ENCODE measurements at places on chromosomes 6 and 20. TPM values are rescaled to one million over a fixed set of nuclear protein-coding genes. Genes with fewer than 3 reads are reported as not detected.

GRCh38 chr6:34315780-34316179 is 67.0 kb upstream of the SMIM29 start:
- peaks cover 7% of the 10 kb centered on the region for H3K4me1 ChIP-seq
- no peaks in the 10 kb centered on the region for H3K27me3 ChIP-seq
- H3K27ac ChIP-seq, result no peak overlapping the region
- H3K36me3 ChIP-seq, result no peaks in the 10 kb centered on the region

GRCh38 chr6:135008072-135008940 is 46.3 kb downstream of the HBS1L start:
- no peak for DNase-seq
- no peak overlapping the region for H3K4me3 ChIP-seq
- H3K27ac ChIP-seq, result no peak overlapping the region
- no peaks in the 10 kb centered on the region for H3K4me1 ChIP-seq

DNA sequence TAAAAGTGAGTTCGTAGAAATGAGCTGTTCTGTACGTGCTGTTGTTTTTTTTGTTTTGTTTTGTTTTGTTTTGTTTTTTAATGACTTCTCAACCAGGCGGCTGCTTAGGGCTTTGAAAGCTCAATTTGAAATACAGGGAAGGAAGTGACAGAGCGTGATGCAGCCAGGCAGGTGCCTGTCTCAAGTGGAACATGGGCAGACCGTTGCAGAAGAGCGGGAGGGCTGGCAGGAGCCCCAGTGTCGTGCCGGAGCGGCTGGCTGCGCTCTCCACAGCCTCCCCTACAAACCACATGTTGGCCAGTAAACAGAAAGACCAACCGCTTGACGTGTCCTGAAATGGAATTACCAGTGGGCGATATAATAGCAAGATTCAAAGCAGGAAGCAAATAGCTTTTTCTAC is 164.9 kb upstream of the RREB1 start:
- no peak overlapping the region for H3K27ac ChIP-seq
- H3K4me3 ChIP-seq, result no peak overlapping the region
- H3K36me3 ChIP-seq, result no peaks in the 10 kb centered on the region
- no peaks in the 10 kb centered on the region for H3K4me1 ChIP-seq
- no peaks in the 10 kb centered on the region for H3K27me3 ChIP-seq

DNA sequence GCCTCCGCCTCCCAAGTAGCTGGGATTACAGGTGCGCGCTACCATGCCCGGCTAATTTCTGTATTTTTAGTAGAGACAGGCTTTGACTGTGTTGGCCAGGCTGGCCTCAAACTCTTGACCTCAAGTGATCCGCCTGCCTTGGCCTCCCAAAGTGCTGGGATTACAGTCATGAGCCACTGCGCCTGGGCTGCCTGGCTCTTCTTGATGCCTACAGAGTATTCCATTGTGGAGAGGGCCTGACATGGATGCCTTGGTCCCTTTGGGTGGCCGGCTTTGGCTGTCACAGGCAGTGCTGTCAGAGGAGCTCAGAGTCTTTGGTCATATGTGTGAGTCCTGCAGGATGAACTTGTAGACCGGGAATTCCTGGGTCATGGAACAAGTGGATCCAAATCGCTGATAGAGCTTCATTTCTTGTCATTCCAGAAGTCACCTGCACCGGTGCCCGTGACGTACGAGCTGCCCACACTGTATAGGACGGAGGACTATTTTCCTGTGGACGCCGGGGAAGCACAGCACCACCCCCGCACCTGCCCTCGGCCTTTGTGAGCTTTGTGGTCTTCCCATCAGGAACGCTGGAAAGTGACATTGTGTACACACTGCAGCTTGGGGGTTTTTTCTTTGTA is 55.1 kb downstream of the ADNP start:
- no peak overlapping the region for H3K4me3 ChIP-seq
- H3K27me3 ChIP-seq, result no peaks in the 10 kb centered on the region
- H3K27ac ChIP-seq, result no peak overlapping the region
- no peaks in the 10 kb centered on the region for H3K4me1 ChIP-seq

The WFDC12 gene
- 1.8 TPM for polyA plus RNA-seq

- no peak overlapping the region for H3K27ac ChIP-seq
- H3K27me3 ChIP-seq, result no peaks in the 10 kb centered on the region
- DNase-seq, result no peak
- H3K4me3 ChIP-seq, result no peak overlapping the region
These were observed 34.8 kb downstream of the PSMG4 start for GRCh38 chr6:3293271-3294155.

DNA sequence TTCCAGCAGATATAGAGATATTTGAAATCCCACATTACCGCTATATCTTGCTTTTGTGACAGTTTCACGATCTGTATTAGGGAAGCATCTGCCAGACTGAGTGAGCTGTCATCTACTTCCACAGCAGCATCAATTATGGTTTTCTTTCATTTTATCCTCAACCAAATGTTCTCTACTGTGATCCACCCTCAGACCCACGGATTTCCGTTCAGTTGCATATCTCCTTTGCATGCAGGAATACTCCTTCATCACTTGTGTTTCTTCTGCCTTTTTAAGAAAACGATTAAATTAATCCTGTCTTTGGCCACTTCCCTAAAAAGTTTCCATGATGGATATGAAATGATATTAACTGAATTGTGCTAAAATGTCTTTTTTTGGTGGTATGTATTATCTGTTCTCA is 262.1 kb upstream of the ADGRB3 start:
- DNase-seq, result no peak
- H3K4me1 ChIP-seq, result no peaks in the 10 kb centered on the region
- H3K36me3 ChIP-seq, result no peaks in the 10 kb centered on the region

The FABP7 gene
- polyA plus RNA-seq, result not detected

The MAN1A1 gene
- 11.3 TPM for polyA plus RNA-seq

- H3K4me3 ChIP-seq, result no peak overlapping the region
- H3K4me1 ChIP-seq, result no peaks in the 10 kb centered on the region
- H3K36me3 ChIP-seq, result no peaks in the 10 kb centered on the region
- no peaks in the 10 kb centered on the region for H3K27me3 ChIP-seq
- DNase-seq, result no peak
- H3K27ac ChIP-seq, result no peak overlapping the region
These were observed 141.2 kb downstream of the FAM83B start for GRCh38 chr6:54987633-54988290.

The CD93 gene
- 0.01 TPM for polyA plus RNA-seq

The MYH7B gene
- 0.01 TPM for polyA plus RNA-seq

The CRISP1 gene
- not detected for polyA plus RNA-seq

GRCh38 chr20:25247956-25248785 is at the start of gene PYGB:
PYGB (plus strand) TSS chr20:25248085; CDS start chr20:25248179, 94 bp downstream.
- H3K36me3 ChIP-seq, result peaks cover 23% of the 10 kb centered on the region
- peak within 1 kb of the TSS; percentile 94 for H3K4me3 ChIP-seq
- peaks cover 46% of the 10 kb centered on the region for H3K4me1 ChIP-seq
- H3K27me3 ChIP-seq, result no peaks in the 10 kb centered on the region
- H3K27ac ChIP-seq, result peak within 1 kb of the TSS; percentile 80

DNA sequence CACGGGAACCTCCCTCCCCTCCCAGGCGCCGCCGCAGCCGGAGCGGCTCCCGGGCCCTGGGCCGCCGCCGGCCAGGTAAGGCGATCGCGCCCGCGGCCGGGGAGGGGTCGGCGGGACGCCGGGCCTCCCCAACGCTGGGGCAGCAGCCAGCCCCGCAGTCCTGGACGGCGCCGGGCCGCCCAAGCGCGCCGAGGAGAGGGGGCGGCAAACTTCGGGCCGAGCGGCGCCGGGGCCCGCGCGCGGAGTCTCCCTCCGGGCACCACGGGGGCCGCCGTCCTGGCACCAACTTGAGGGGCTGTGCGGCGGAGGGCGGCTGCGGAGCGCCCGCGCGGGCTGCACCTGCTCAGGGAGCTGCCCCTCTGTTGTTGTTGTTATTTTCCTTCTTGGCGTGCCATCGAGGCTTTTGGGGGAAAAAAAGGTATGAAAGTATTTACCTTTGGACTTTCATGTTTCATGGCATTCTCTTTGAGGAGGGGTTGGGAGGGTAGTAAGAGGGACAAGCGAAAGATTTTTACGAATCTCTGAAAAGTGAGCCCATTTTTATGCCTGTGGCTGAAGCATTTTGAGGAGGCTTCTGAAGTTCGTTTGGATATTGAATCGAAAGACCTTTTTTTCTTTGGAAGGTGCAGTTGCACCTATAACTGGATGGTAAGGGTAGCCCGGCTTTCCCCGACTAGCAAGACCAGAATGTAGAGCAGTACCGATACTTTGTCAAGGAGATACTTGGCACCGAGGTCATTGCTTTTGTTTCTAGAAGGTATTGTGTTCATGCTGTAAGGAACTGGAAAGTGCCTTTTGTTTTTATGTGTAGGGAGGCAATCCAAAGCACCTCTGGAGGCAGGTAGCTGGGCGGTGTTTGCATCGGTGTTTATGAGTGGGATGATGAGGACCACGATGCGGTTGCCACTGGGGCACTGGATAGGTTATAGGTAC is at the start of gene RNF182:
Gene RNF182, plus strand, starts transcription at position 4 of the 933 bp plus-strand sequence. CDS start 52,168 bp downstream, outside the sequence.
- no peak within 1 kb of the TSS for H3K27ac ChIP-seq
- H3K36me3 ChIP-seq, result no peaks in the 10 kb centered on the region
- peaks cover 15% of the 10 kb centered on the region for H3K27me3 ChIP-seq
- H3K4me3 ChIP-seq, result peak within 1 kb of the TSS; percentile 45
- peaks cover 13% of the 10 kb centered on the region for H3K4me1 ChIP-seq

GRCh38 chr6:39339868-39340550 is 17.5 kb upstream of the KCNK16 start:
- H3K27me3 ChIP-seq, result peaks cover 5% of the 10 kb centered on the region
- H3K27ac ChIP-seq, result no peak overlapping the region

DNA sequence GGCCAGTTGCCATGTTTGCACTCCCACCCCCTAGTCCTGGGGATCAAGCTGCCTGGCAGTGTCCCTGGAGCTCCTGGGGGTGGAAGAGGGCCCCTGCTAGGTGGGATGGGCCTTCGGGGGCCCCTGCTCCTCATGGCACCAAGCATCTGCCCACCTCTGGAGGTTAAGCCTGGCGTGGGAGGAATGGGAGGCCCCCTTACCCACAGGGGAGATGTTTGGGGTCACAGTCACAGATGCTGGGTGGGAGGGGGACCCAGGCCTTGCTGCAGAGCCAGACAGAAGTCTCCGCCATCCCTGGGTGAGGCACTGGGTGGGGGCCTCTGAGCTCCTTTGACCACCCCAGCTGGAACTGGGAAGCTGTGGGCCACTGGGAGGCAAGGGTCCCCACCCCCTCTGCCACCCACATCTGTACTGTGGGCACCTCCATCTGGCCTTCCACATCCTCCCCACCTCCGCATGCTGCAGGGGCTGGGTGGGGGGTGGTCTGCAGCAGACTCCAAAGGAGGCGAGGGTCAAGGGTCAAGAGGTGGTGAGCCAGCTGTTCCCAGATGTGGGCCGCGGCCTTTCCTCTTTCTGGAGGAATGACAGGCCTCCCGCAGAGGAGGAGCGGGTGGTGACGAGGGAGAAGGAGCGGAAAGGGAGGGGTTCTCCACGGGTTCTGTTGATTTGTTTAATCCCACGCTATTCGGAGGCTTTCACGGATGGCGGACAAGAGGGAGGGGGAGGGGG is 41.5 kb downstream of the YTHDF1 start:
- no peak overlapping the region for H3K27ac ChIP-seq
- peaks cover 2% of the 10 kb centered on the region for H3K4me1 ChIP-seq
- H3K4me3 ChIP-seq, result no peak overlapping the region
- H3K27me3 ChIP-seq, result peaks cover 85% of the 10 kb centered on the region

DNA sequence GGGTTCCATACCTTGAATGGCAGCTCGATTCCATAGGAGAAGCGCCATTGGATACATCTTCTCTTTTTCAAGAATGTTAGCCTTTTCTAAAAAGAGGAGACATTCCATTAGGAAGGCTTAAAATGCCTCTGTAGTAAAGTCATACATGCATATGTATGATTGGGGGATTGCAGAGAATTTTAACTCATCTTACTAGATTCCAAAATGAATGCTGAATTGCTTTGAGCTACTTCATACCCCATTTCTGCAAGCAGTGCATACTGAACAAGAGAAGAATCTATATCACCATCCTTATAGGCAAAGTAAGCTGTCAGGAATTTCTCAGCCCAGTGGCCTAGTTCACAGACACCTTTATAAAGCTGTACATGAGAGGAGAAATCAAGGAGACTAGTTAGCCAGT is 80.3 kb downstream of the NDUFAF5 start:
- H3K27me3 ChIP-seq, result no peaks in the 10 kb centered on the region
- H3K27ac ChIP-seq, result no peak overlapping the region
- H3K4me3 ChIP-seq, result no peak overlapping the region
- H3K4me1 ChIP-seq, result no peaks in the 10 kb centered on the region
- no peak for DNase-seq

The RSPO3 gene
- polyA plus RNA-seq, result not detected

DNA sequence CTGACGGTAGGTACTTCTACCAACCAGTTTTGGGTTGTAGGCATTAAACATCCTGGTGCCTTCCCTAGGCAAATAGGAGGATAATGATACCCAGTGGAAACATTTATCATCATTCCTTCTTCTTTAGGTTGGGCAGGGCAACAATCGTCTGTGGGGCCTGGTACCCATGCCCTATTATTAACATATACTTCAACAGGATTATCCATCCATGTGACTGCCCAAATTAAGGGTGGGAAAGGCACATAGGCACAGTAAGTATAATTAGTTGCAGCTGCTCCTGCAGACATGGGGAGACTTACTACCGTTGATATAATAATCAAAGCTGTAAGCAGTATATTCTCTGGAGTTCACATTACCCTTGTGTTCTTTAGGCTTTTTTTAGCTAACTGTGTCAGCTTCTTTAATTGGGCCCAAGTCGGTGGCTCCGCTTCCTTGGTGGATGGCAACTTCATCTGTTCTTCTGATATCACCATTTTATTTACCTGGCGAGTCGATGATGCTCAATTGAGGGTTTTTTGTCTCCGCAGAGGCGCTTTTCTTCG is 16.8 kb downstream of the RPL7L1 start:
- no peak overlapping the region for H3K27ac ChIP-seq
- DNase-seq, result no peak
- no peaks in the 10 kb centered on the region for H3K36me3 ChIP-seq

DNA sequence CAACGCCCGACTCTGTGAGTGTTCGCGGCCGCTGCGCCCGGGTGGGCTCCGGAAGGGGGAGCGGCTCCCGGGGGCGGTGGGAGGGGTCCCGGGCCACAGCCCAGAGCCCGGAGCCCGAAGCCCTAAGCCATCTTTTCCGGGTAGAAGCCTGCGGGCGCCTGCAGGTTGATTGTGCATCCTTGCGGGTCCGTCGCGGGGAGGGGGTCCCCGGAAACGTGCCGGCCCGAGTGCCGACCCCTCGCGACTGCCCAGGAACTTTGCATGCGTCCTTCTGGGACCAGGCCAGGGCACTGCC is 413 bp downstream of the PTPRA start:
- no peaks in the 10 kb centered on the region for H3K36me3 ChIP-seq
- H3K4me1 ChIP-seq, result peaks cover 24% of the 10 kb centered on the region
- H3K27ac ChIP-seq, result peak overlapping the region; percentile 45
- peak overlapping the region; percentile 96 for H3K4me3 ChIP-seq

GRCh38 chr6:158160932-158161539 is 7.0 kb downstream of the SERAC1 start:
- H3K4me1 ChIP-seq, result no peaks in the 10 kb centered on the region
- H3K36me3 ChIP-seq, result no peaks in the 10 kb centered on the region
- H3K4me3 ChIP-seq, result no peak overlapping the region
- no peaks in the 10 kb centered on the region for H3K27me3 ChIP-seq

The FKBP5 gene
- 48.0 TPM for polyA plus RNA-seq

GRCh38 chr20:19692100-19692499 is 66.0 kb upstream of the RIN2 start:
- no peak overlapping the region for H3K27ac ChIP-seq
- H3K4me3 ChIP-seq, result no peak overlapping the region
- peaks cover 8% of the 10 kb centered on the region for H3K4me1 ChIP-seq
- no peaks in the 10 kb centered on the region for H3K36me3 ChIP-seq

The MEI4 gene
- polyA plus RNA-seq, result 0.01 TPM

- H3K36me3 ChIP-seq, result no peaks in the 10 kb centered on the region
- DNase-seq, result no peak
- no peak overlapping the region for H3K4me3 ChIP-seq
- H3K27ac ChIP-seq, result no peak overlapping the region
- no peaks in the 10 kb centered on the region for H3K27me3 ChIP-seq
- no peaks in the 10 kb centered on the region for H3K4me1 ChIP-seq
These were observed 66.4 kb downstream of the PKHD1 start for GRCh38 chr6:52020945-52021570.

Data from keratinocyte (primary cell).